Stimulated activated CD4-positive, alpha-beta T cell treated with anti-CD3 and anti-CD28 coated beads, Interleukin-4, amount 100 ng/mL, for 1 hour (primary cell): ENCODE measurements at places on chromosomes 6 and 20.
A peak's percentile ranks its signal among the peaks of the same experiment; 100 is the strongest.

GRCh38 chr6:138817799-138818198, 21.9 kb downstream of the ECT2L start:
- no peak for DNase-seq

DNA sequence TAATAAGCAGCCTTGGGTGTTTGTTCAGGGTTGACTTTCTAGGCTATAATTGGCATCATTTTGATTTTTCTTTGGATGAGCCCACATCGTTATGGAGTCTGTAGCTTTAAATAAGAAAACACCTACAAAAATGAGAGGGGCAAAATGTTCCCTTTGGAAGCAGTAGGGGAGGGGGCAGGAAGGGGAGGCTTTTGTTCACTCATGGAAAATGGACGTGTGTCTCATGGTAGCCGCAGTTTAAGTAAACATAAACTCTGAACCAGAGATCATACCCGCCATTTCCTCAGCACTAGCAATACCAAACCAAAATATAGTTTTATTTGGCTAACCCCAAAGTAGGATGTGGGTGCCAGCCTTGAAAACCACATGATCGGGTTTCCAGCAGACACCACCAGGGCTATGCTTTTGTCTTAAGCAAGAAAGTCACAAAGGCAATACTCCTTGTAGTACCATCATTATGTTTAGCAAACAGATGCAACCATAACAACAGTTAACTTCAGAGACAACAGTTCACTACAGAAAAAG, 572.5 kb upstream of the JAG1 start:
- DNase-seq = no peak

DNA sequence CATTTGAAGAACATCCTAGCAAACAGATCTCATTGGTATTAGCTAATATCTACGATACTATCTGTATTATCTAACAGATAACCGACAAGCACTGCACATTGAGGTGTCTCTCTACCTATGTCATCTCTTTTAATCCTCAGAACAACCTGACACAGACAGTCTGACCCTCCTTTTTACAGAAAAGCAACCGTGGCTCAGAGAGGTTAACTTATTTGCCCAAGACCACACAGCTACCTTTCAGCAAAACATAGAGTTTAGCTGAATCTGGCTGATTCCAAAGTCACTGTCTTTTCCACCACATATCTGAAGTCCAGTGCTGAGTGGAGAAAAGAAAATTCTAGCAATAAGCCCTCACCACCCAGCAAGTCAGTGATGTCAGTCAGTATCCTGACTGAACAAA, 358.7 kb upstream of the JARID2 start:
- DNase-seq = no peak

DNA sequence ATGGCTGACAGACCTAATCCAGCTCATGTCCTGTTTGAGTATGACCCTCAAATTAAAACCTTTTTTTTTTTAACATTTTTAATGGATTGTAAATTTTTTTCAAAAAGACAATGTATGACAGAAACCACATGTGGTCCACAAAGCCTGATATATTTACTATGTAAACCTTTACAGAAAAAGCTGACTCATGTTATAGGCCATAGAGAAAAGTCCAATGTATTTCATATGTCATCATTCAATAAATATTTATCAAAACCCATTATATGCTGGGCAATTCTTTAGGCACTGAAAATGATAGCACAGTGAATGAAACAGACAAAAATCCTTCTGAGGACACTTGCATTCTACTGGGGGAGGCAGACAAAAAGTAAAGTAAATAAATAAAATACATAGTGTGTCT, 826.2 kb upstream of the FLRT3 start:
- no peak for DNase-seq

- DNase-seq = no peak
Observed at GRCh38 chr6:11330413-11330760, 97.9 kb upstream of the NEDD9 start.

DNA sequence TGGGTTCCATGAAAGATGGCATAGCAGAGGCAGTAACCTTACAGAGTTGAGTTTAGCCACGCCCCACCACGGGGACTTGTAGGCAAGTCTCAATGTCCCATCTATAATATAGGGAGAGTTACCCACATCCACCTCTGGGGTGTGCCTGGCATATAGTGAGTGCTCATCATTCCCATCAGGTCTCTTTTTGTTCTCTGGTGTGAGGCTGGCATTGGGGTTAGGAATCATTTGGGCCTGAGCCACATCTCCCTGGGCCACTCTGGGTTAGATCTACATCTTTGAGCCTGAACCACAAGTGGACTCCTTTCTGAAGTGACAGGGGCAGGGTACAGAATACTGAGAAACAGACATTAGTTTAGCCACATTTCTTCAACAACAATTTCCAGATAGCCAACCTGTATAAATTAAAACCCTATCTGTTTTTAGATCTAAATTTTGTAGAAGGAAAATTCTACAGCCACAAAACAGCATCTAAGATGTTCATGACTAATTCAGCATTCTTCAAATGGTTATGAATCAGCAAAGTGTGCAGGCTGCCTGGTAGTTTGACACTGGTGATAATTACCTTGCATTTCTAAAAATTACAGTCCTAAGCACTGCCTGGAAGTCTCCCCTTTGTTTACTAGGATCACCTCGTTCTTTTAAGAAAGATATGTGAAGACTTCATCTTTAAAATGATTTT, 20.1 kb downstream of the RNF24 start:
- DNase-seq = no peak

GRCh38 chr6:76774781-76775384, 688.4 kb downstream of the HTR1B start:
- no peak for DNase-seq

DNA sequence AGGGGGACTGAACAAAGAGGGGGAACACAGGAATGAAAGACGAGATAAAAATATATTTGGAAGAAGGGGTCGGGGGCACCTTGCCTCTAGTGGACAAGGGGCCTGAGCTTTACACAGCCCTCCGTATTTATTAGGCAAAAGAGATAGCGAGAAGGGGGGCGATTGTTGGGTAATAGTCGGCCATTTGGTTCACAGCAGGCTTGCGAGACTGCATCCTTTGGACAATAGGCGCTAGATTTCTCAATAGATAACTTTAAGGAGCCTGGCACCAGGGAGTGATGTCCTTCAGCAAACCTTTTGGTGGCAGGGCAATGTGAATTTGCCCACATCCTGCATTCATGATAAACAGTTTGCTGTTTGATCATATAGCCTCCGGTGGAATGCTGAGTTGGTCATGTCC, 3.0 kb upstream of the NANP start:
- no peak for DNase-seq

- no peak for DNase-seq
Observed at GRCh38 chr20:57786304-57786932, 76.6 kb upstream of the PMEPA1 start.

DNA sequence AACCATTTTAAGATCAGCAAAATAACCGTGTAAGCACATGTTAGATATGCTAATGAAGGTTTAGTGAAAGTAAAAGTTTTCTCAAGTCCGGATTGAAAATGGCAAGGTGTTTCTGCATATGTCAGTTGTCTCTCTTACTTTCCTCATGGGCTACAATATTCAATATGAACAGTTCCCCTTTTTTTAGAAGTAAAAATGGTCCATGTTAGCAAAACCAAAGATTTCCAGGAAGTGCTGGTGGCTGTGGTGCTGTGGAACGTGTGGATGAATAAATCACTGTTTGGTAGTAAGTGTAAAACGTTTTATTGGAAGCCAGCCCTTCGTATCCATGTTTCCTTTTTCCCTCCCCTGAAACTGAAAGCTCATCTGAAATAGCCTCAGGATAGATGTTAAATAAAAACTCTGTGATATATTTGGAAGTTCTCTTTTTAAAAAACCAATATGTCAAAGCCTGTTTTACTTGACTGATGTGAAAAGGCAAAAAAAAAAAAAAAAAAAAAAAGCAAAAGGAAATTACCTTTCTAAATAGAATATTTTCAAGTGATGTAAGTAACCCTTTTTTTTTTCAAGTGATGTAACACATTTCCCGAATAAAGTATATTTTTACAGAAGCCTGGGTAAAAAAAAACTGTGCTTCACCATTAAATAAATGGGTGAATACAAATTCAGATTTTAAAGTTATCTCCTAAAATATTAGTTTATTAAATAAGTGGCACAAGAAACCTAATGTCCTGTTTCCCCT, 41.9 kb downstream of the PLEKHG1 start:
- DNase-seq = no peak

DNA sequence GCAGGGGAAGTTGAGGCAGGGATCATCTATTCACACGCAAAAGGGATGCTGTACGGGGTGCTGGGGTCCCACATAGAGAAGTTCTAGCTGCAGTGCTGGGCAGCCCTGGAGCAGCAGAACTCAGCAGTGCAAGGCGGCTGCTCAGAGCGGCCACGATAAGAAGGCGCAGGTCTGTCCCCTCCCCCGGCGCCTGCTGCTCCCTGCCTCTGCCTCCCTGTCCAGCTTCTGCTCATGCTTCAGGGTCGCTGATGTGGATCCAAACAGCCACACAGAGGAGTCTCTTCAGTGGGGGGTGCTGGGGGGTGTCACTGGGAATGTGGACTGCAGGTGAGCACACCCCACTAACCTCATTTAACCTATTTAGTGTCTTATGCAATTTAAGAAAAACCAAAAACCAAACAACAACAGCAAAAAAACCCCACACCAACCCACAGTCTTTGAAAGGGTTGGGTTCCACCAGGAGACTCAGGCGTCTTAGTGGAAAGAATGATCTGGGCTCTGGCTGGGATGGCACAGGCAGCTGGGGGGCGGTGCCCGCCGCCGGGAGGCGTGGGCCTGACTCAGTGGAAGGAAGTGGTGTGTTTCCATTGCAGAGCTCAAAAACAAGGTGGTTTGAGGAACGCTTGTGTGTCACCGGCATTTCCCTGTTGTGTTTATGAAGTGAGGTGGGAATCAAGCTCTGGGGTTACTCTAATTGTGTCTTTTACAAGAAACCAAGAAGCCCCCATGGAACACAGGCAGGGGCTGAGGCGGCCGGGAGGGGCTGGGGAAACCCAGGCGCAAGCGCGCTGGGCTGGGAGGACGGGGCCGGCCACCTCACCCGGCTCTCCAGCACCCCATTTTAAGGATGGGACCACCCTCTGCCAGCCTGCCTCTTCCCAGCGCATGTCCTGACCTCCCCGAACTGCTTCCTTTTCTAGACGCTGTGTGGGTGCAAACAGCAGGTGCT, 55.1 kb downstream of the IRF4 start:
- peak; percentile 93 for DNase-seq

- no peak for DNase-seq
Observed at GRCh38 chr20:54494303-54495006, 19.1 kb downstream of the DOK5 start.

GRCh38 chr6:110326609-110327008, 31.5 kb downstream of the METTL24 start:
- no peak for DNase-seq

- DNase-seq = peak; percentile 76
Observed at GRCh38 chr6:188821-189655, 103.2 kb upstream of the DUSP22 start.

GRCh38 chr6:63014290-63014689, 197.0 kb upstream of the FKBP1C start:
- no peak for DNase-seq
